Right forelimb (tissue), 1 donor: ENCODE measurements at places on chromosomes 1 and 21.
A peak's percentile ranks its signal among the peaks of the same experiment; 100 is the strongest.

DNA sequence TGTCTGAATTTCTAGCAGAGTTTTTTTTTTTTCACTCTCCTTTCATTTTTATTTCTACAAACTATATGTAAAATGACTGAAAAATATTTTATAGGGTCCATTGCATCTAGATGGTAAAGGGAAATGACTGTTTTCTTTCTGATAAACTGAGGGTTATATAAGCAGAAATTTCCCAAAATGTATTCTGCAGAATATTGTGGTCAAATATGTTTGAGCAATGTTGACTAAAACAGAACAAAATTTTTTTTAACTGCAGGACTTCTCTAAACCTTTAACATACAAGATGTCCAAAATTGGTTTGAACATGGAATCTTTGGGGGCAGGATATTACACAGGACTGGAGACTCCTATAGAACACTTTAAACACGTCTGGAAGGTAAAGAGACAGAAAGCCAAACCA is 190.5 kb downstream of the TOMM20 start:
- DNase-seq, result no peak

GRCh38 chr1:164930241-164930640 is 371.3 kb downstream of the PBX1 start:
- DNase-seq, result no peak

DNA sequence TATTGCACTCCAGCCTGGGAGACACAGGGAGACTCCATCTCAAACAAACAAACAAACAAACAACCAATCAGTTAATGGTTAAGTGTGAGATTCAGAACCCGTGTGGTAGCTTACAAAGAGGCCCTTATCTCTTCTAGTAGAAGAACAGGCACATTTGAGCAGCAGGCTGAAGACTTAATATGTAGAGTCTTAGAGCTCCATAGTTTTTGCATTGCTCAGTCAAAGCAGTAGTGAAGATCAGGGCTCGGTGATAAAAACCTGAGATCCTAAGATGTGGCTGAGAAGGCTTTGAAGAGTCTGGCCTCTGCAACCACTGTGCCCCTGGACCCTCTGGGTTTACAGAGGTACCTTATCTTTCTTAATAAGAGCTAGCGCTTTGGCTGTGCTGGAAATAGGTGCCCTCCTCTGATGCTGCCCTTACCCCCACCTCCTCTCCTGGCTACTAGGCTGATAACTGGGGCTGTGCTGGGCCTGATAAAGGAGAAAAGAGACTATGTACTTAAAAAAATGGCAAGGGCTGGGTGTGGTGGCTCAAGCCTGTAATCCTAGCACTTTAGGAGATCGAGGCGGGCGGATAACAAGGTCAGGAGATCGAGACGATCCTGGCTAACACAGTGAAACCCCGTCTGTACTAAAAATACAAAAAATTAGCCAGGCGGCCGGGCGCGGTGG is 10.5 kb upstream of the UCK2 start:
- no peak for DNase-seq

- no peak for DNase-seq
Observed at GRCh38 chr1:115089420-115090185, at the start of gene TSPAN2. TSPAN2 (minus strand) TSS chr1:115089503; CDS start chr1:115089432, 71 bp downstream.

GRCh38 chr1:226889616-226890330 is 19.4 kb downstream of the PSEN2 start:
- no peak for DNase-seq

DNA sequence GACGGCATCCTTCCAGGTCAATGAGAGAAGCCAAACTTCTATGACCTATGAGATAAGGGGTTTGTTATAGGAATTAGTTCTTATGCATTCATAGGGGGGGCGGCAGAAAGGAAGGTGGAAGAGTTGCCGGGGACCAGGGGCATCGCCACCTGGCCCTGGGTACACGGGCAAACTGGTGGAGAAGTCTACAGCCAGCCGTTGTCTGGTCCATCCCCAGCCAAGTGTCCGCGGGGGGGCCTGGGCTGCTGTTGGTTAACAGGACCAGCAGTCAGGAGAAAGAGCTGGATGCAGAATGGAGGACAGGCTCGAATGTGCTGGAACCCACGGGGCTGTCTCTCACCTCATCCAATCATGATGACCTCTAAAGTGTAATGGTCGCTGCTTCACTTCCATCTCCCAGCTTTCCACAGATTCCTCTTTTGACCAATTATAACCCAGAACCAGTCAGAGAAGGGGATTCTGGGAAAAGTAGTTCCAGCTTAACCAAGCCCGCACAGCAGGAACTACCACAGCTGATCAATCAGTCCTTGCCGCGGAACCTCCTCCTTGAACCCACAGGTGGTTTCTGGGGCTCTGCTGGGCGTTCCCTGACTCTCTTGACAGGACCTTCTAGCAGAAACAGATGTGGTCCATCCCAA is 17.8 kb downstream of the TMEM51 start:
- DNase-seq, result no peak

- peak; percentile 92 for DNase-seq
Observed at GRCh38 chr1:1358433-1359271, at the start of gene MXRA8. MXRA8 (minus strand) TSS chr1:1358555; CDS start chr1:1358504, 51 bp downstream.

- no peak for DNase-seq
Observed at GRCh38 chr1:159992161-159992560, 38.1 kb upstream of the SLAMF9 start.

GRCh38 chr1:48617252-48617651 is 145.2 kb upstream of the SPATA6 start:
- DNase-seq, result no peak

DNA sequence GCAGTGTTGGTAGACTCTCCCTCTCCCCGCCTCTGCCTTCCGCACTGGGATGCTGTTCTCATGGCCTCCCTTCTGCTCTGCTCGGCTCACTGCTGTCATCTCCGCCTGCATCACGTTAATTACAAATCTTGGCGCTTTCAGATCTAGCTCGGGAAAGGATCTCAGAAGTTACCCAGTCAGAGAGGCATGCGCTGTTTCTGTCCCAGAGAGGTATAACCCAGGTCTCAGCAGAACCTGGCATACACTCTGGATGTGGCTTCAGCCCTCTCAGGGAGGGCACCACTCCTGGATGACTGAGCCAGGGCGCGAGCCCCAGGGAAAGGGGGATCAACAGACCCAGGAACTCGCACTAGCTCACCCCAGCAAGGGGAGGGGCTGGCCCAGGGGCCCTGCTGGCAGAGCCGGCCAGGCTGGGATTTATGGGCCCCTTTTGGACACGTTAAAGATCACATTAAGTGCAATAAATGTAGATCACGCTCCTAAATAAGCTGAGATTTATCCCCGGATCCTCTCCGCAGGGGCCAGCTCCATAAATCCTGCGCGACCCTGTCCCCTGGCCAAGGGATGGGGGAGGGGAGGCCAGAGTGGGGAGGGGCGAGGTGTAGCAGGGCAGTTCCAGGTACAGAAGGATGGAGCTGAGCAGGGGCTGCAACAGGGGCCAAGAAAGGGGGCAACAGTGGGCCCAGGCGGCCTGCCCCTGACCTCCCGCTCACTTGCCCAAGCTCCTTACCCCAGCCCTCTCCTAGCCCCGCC is 101.3 kb upstream of the ZBTB40 start:
- DNase-seq, result no peak
